ENCODE measurements at places on chromosomes 16 and 17.

DNA sequence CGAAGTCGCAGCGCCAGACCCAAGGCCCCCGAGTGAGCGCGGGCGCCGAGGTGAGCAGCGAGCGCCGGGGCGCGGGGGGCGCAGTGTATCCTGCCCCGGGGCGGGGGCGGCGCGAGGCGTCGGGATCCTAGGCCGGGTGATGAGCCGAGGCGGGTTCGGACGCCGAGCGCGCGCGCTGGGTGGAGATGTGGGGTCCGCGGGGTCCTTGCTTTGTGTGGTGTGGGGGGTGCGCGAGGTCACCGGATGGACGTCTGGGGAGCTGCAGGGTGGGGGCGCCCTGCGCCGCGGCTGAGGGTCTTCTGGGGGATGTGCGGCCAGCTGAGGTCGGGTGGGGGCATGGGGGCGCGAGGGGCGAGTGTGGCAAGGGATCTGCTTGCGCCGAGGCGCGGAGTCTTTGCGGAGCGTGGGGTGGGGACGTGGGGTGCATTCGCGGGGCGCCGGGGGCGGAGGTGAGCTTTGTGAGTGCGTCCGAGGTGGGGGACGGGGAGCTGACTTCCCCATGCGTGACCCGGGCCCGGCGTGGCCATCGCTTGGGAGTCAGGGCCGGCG lies 560 bp downstream of the RAI1 start:
- DNase-seq = no peak

DNA sequence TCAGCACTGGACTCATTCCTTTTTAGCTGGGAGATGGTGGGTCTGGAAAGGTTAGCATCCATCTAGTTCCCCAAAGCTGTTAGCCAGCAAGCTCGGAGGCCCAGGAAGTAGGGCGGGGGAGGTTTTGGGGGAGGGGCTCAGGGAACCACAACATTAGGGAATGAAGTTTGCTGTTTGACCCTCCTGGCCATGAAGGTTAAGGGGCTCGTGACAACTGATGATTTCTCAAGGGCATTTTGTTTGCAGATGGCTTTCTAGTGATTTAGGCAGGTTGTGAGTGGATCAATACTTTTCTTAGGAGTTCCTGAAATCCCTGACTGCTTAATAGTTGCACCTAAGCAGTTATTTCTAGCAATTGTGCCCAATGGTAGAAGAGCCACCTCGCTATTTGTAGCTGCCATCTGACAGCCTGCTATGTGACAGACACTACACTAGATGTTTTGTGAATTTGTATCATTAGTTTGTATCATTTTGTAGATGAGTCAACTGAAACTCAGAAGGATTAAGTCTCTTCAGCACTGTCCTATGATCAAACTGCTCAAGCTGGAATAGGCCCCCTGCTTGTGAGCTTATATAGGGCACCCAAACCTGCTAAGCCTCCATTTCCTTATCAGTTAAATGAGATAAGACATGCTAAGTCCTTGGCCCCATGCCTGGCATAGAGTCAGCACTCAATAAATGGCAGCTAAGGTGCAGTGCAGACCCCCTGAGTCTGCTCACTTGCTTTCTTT lies 146.4 kb downstream of the IRX3 start:
- no peak for DNase-seq

DNA sequence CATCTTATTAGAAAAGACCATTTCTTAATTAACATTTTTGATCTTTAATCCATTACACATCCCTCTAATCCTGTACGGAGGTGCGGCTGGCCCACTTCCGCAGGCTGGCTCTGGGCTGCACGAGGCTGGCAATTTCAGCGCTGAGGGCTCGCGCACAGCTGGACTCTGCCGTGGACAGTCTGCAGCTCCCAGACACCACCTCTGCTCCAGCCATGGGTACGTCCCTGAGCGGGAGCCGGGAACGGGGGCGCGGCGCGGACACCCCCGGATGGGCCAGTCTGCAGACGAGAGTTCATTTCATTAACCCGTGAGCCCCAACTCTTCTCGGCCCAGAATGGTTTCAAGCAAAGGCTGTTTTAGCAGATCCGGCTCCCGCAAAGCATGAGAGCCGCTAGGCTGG lies 87.9 kb downstream of the ZNF423 start:
- no peak for DNase-seq

GRCh38 chr17:30920282-30920681 lies 1.5 kb upstream of the ADAP2 start:
- DNase-seq = no peak

DNA sequence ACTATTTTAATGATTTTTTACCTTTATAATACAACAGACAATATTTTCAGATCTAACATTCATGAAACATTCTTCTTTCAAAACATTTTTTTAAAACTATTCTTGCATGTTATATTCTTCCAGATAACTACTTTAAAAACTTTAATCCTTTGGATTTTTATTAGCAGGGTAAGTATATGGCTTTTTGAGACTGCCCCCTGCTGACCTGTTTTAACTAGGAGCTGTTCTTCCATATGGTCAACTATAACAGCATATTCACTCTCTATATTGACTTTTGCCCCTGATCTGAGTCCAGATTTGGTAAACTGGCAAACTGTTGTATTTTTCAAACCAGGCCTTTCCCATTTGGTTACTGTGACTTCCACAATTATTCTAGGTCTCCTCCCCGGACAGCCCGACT lies 16.5 kb downstream of the ZNF18 start:
- DNase-seq = no peak

DNA sequence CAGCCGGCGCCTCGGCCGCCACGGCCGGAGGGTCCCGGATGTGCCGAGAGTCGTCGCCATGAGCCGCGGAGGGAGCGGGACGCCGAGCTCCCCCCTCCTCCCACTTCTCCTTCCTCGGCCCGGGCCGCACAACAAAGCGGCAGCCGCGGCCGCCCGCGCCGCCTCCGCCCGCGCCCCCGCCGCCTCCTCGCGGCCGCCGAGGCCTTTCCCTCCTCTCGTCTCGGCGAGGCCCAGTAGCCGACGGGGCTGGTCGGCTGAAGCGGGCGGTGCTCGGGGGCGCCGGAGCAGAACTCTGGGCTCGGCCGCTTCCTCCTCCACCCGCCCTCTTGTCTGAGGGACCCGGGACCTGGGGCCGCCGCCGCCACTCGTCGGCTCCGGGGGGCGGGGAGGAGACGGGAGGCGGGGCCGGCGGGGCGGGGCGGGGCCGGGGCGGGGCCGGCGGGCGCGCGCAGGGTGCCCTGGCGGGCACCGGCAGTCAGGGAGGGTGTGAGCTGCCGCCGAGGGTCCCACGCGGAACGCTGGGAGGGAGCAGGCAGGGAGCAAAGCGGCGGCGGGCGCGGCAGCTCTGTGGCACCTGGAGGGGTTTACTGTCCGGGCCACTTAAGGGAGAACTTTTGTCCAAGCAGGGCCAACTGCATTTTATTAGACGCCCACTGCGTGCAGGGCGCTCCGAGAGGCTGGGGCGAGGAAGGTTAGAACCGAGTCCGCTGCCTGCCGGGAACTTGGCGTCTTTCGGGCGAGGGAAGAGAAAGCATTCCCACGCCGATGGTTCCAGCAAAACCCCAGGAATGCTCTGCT lies at the start of gene SMURF2:
Gene SMURF2 (minus strand): TSS at position 332 of the 798 bp plus-strand sequence. CDS start 427 bp downstream, outside the sequence.
- peak; percentile 61 for DNase-seq

DNA sequence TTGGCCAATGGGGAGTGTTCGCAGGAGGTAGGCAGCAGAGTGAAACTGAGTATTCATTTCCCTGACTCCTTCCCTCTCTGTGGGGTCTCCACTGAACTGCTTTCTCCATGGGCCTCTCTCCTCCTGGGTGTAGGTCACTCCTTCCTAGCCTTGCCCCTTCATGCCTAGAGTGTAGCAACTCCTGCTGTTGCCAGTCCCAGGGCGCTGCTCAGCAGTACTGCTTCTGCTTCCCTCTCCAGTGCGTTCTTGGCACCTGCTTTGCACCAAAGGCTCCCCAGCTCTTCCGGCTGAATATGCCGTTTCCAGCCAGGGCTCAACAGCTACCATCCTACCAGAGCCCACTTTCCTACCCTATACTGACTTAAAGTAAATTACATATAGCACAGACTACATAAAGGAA lies 92.2 kb downstream of the MAF start:
- no peak for DNase-seq

DNA sequence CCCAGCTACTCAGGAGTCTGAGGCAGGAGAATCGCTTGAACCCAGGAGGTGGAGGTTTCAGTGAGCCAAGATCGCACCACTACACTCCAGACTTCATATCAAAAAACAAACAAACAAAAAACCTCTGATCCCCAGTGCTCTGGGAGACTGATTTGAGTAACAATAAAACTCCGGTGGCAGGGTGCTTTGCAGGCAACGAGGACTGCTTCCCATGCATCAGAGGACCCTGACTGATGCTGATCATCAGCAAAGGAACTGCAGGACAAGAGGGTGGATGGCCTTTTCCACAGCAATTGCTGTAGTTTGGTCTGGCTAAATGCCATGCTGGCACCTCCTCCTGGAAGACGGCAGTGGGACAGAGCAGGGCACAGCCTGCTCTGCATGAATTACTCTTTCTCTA lies 6.4 kb upstream of the SLC39A11 start:
- no peak for DNase-seq

- no peak for DNase-seq
Measured at GRCh38 chr16:79707876-79708275, 107.3 kb upstream of the MAF start.

DNA sequence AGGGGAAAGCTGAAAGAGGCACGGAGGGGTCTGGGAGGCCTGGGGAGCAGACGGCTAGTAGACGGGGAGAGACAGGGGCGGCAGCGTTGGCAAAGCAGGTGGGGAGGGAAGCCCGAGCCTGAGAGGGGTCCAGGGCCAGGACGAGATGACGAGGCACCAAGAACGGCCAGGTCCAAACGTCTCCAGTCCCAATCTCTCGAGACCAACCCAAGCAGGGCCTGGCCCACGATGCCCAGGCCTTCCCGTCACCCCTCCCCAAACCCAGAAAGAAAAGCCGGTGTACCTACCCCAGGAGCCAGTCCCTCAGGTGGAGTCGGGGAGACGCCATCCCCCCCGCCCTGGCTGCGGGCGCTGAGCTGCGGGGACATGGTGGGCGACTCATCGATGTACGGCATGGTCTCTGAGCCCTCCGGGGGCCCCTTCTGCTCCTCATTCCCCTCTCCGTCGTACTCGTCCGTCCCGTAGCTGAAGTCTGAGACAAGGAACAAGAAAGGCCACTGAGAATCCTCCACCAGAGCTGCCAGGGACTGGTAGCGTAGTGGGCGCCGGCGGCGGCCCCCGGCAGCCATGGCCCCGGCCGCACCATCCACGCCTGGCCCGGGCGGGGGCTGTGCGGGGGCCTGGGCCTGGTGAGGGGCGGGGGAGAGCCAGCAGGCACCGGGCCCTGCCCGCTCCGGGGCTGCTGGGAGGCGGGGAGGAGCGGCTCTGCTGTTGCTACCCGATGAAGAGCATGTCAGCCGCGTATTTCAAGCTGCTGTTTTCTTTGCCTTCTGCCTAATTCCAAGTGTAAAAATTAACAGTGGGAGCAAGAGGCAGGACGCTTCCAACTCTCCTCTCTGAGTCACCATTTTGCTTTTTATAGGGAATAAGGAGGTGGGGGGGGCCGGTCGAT lies 54.6 kb downstream of the ABR start:
- no peak for DNase-seq

- DNase-seq = no peak
Measured at GRCh38 chr17:7977805-7978204, 24.6 kb upstream of the GUCY2D start.

DNA sequence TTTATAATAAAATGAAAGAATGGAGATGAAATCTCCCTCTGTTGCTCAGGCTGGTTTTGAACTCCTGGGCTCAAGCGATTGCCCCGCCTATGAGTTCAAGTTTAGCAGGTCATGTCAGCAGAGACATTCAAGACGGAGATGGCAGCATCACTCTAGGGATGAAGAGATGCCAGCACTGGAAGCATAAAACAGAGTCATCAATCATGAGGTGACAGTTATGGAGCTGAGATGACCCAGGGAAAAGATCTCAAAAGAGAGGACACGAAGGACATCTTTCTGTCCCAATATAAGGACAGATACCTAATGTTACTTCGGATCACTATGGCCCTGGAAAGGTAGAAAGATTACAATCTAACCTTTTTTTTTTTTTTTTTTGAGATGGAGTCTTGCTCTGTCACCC lies 11.0 kb upstream of the LCMT1 start:
- DNase-seq = no peak

GRCh38 chr17:78921437-78921971 lies 3.7 kb downstream of the TIMP2 start:
- DNase-seq = no peak

- no peak for DNase-seq
Measured at GRCh38 chr17:27430383-27430840, 25.8 kb upstream of the KSR1 start.

GRCh38 chr16:55077266-55077665 lies 146.6 kb downstream of the IRX5 start:
- DNase-seq = no peak

Measured in stimulated activated CD8-positive, alpha-beta memory T cell treated with anti-CD3 and anti-CD28 coated beads, Interleukin-2, amount 100 ng/mL, for 1 hour (primary cell).